ENCODE measurements at places on chromosomes 3 and 15.

DNA sequence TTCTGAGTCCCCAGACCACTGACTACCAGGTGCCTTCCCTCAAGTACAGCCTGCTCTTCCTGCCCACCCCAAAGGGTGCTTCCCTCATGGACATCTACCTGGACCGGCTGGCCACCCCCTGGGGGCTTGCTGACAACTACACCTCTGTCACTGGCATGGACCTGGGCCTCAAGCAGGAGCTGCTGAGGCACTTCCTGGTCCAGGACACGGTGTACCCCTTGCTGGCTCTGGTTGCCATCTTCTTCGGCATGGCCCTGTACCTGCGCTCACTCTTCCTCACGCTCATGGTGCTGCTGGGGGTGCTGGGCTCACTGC is 9.3 kb downstream of the DISP2 start:
- no peak for DNase-seq

DNA sequence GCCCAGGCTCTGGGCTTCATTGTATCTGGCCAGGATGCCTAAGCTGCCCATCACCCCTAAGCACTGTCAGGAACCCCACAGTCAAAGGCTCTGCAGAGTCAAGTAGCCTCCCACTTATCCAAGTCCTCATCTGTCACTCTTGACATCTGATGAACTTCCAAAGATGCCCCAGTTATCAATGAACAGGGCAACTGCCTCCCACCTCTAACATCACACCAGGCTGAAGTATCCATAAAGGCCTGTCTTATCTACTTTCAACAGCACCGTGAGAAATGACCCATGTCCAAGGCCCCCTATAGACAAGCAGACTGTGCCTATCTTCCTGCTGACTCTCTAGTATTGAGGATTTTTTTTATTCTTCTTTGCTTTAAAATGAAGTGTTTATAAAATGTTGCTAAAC is 56.4 kb downstream of the TRIM69 start:
- no peak for DNase-seq

DNA sequence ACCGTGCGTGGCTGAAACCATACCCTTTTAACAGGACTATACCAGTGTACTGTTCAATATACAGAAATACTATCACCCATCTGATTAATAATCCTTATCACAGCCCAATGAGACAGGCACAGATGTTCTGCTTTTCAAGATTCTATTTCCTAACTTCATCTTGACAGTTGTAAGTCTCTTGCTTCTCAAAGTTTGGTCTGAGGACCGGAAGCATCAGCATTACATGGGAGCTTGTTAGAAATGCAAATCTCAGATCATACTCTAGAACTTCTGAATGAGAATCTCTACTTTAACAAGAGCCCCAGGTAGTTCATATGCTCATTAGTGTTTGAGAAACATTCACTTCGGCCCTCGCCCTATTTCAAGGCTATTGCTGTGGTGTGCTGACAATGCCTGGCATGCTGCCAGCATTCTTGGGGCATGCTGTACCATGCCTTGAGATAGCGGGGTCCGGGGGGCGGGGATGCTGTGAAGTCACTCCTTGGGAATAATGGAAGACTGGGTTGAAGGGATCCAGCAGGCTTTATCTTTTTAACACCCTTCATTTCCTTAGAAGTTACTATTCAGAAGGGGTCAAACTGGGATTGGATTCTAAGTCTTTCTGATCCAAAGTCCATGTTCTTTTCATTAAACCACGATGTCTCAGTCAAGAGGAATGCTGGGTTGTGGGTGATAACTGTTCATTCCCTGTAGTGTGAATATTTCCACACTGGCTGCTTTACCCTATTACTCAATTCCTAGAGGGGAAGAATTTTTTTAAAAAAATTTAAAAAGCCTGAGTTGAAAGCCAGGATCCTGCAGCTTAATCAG is 194.7 kb downstream of the LPP start:
- peak; percentile 93 for DNase-seq

DNA sequence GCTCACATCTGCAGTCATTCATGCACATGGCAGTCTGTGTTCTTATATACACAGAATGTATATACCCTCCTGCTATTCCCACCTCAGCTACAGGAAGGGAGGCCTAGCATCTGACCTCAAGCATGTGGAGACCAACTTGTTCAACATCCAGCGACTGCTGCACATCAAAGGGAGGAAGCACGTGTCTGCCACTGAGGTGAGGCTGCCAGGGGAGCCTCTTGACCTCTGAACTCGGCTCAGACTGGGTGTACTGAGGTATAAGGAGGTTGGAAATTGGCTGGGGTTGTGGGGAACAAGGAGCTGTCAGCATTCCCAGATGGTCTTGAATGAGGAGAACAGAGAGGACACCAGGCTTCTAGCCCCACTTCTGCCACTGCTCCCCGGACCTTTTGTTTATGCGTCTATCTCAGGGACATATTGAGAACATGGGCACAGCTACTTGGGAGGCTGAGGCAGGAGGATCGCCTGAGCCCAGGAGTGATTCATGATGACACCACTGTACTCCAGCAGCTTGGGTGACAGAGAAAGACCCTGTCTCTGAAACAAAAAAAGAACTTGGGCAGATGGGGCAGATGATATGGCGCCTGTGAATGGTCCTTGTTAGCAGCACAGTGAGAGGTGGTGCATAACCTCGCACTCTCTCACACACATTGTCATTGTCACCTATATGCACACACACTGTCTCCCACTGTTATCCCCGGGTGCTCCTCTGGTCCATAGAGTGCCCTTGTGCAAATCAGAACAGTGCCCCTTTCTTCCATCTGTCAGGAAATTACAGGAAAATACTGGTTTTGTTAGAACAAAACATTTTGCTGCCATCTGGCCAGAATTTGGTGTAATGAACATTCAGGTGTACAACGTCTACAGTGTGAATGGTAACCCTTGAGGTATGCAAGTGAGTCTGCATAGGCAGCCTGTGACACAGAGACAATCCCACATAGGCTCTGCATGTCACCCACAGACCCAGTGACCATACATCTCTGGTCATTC is 5.4 kb downstream of the VILL start:
- no peak for DNase-seq

- DNase-seq = no peak
These were observed 43.8 kb downstream of the HRH1 start for GRCh38 chr3:11198070-11198469.

GRCh38 chr3:37943126-37943525 is 47.5 kb upstream of the VILL start:
- DNase-seq = no peak

- DNase-seq = peak; percentile 26
These were observed 132.6 kb upstream of the LRRN1 start for GRCh38 chr3:3666664-3667063.

GRCh38 chr3:130728037-130728436 is 18.6 kb downstream of the PIK3R4 start:
- no peak for DNase-seq

DNA sequence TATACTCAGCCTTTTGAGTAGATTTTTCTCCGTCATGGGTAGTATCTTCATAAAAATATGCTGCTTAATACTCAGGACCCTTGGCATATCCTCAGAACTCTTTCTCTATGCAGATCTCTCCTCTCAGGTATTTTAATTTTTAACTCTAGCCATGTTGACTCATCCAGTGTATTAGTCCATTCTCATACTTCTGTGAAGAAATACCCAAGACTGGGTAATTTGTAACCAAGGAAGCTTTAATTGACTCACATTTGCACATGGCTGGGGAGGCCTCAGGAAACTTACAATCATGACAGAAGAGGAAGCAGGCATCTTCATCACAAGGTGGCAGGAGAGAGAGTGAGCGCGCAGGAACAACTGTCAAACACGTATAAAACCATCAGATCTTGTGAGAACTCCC is 129.3 kb upstream of the CD96 start:
- peak; percentile 80 for DNase-seq

GRCh38 chr3:48039487-48040190 is 23.4 kb upstream of the MAP4 start:
- DNase-seq = peak; percentile 93

GRCh38 chr3:184156522-184156955 is 1.4 kb downstream of the DVL3 start:
- DNase-seq = peak; percentile 25

DNA sequence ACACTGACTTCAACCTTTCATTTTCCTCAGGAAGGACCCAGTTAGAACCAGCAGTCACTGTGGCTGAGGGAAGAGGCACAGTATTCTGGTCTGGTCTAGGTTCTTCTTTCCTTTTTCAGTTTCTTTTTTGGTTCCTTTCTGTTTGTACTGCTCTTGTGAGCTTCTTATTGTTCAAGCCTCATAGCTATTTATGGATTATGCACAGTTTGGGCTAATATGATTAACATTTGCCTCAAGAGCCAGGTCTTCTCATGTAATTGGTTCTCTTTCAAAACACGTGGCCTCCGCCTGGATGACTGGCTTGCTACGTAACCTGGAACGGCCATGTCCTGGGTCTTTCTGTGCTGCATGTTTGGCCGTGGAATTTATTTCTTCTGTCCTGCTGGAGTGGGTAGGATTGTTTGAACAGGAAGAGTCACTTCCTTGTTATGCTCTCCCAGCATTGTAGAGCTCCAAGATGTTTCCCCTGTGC is 43.3 kb downstream of the RBMS3 start:
- peak; percentile 72 for DNase-seq

DNA sequence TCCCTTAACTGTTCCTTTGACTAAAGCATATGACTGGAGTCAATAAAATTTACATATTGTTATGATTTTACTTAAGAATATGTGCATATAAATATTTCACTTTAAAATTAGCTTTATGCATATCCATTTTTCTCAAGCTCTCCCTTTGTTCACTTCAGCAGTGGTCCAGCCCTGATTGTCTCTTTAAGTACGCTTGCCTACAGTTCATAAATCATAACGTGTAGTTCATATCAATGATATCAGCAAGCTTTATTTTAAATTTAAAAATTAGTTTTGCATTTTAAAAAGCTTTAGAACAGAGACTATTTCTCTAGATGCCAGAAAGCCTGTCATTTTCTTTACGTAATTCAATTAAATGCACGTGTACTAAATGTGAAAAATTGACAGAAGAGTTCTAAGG is 721.9 kb downstream of the OTOL1 start:
- DNase-seq = no peak

GRCh38 chr15:70602281-70602680 is 161.1 kb downstream of the UACA start:
- no peak for DNase-seq

GRCh38 chr3:151093905-151094304 is 8.4 kb downstream of the MED12L start:
- DNase-seq = no peak

- DNase-seq = peak; percentile 84
These were observed 20.7 kb downstream of the TBC1D2B start for GRCh38 chr15:78056714-78057269.

DNA sequence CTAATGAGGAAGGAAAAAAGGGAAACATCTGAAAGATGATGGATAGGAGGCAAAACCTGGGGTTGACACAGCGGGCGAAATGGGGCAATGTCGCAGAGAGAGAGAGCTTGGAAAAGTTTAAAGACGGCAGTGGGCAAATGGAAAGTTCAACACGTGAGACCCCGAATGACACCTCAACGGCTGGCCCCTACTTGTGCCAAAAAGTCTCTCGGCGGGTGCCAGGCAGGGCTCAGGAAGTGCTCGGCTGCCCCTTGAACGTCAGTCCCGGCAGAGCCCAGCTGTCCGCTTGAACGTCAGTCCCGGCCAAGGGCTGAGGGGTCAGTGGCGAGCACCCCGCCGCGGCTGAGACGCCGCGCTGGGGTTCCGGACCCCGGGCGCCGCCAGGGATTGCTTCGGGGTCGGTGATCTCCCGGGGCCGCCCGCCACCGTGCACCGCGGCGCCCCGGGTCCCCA is 658 bp downstream of the EOGT start:
- DNase-seq = peak; percentile 60

DNA sequence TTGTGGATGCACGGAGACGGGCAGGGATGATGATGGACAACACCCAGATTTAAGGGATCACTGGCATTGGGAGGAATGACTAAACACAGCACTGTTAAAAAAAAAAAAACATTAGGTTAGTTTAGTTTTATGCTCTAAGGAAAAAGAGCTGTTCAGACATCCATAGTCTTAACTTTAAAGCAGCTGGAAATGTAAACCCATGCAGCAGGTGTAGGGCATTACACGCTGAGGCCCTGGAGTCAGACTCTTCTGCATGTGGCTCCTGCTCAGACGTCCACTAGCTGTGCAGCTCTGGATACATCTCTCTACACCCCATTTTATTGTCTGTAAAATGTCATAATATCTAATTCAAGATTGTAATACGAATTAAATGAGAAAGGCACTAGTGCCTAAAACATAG is 191.8 kb upstream of the RASGRP1 start:
- DNase-seq = no peak

DNA sequence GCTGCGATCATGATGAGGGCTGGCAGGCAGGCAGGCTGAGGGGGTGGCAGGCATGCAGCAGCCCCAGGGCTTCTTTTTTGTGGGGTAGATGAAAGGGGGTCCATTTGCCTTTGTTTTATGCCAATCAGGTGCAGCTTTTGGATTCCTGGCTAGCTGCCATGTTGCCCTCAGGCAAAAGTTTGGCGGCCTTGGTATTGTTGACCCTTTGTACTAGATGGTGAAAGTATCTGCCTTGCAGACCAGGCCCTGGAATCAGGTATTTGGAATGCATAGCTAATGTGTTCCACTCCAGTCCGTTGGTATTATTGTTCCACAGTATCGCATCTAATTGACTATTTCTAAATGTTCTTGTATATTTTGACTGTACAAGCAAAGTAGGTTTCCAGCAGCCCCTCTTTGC is 35.0 kb downstream of the EEFSEC start:
- DNase-seq = peak; percentile 23

DNA sequence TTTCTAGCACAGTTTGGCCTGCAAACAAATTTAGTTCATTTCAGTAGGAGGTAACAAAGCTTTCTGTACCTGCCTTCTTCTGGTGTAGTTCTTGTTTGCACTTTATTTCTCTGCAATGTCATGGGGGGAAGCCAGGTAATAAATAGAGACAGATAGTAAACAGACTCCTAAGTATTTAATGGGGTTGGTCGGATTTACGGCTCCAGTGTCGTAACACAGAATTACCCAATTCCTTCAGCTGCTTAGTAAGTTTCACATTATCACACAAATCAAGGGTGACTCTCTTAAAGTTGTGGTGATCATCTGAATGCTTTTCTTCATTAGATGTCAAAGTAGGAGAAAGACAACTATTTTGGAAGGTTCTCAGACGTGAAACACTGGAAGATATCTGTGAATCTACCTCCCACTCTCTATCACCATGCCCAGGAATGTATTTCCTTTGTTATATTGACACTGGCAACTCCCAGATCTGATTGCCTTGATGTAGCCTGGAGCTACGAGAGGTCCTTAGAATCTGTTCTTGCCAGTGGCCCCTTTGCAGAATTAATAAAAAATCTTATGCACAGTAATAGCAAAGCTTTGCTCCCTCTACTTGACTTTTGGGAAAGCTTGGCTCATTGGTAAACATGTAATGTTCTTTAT is 25.0 kb upstream of the TMC3 start:
- no peak for DNase-seq

Data from kidney tubule cell (primary cell).